NCI-H774 (cell line): ENCODE measurements at places on chromosomes 7 and 10.

- no peak for DNase-seq
Observed at GRCh38 chr10:77509391-77509790, 128.2 kb downstream of the KCNMA1 start.

DNA sequence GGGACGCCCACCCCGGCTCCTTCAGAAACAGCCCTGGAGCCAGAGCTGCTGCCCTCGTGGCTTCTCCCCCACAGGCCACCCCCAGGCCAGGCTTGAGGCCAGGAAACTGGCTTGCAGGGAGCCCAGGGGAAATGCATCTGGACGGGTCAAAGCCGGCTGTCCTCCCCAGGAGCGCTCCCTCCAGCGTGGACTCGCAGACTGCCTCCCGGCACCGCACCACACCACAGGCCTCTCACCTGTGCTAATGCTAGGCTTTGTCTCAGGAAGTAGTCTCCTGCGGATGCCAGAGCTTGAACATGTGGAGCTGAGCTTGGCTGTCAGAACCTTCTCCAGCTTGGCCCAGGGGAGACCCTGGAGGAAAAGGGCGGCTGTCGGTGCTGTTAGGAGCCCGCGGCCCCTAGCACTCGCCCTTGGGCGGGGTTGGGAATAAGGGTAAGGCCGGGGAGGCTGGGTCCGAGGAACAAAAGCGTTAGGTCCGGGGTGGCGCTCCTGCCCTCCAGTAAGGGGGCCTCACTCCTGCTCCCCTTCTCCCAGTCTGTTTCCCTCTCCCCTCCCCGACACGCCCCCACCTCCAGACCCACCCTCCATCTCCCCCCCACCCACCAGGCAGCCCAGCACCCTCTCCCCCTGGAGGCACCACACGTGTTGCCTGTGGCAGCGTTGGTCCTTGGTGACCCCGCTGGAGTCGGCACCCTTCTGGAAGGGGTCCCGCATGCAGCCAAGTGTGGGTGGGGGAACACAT, 21.6 kb upstream of the DRGX start:
- no peak for DNase-seq

DNA sequence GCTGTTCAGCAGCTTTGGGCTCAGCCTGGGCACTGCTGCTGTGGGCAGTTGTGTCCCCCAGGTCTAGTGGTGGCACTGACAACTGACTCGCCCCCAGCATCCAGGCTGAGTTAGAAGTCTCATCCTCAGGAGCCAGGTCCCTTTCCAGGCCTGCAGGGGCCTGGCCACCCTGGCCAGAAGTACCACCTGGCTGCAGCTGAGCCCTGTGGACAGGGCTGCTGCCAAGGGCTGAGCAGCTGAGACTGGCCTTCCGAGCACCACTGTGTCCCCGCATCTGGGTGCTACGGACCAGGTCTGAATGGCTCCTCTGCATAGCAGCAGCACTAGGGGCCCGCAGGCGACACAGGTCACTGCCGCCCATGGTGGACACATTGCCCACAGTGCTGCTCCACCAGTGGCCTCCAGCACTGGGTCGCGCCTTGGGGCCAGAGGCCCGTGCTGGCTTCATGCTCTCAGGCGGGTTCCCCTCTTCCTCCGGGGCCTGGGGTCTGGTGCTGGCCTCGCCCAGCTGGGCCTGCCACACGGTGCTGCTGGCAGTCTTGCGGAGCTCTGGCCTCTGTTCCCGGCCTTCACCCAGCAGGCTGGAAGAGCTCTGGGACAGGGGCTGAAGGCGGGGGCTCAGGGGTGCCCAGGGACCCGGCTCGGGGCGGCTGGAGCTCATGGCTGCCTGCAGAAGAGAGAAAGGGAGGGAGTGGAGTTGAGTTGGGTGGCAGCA, 6.2 kb downstream of the GPRIN2 start:
- no peak for DNase-seq

DNA sequence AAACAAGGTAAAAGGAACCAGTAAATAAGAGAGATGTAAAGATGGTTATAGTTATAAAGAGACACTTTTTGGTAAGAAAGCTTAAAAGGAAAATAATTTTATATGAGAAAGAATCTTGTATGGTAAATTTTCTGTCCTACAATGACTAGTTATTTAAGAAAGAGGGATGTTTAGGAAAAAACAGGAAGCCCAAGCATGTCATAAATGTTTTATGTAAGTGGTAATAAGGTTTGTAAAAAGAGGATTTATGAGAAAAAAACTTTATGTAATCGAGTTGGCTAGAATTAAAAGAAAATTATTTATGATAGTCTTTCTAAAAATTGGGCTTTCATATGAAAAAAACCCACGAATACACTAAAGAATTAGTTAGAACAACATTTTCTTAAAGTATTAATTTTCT, 34.2 kb upstream of the CREB3L2 start:
- no peak for DNase-seq

- no peak for DNase-seq
Observed at GRCh38 chr10:79483299-79483698, 29.0 kb upstream of the EIF5AL1 start.

DNA sequence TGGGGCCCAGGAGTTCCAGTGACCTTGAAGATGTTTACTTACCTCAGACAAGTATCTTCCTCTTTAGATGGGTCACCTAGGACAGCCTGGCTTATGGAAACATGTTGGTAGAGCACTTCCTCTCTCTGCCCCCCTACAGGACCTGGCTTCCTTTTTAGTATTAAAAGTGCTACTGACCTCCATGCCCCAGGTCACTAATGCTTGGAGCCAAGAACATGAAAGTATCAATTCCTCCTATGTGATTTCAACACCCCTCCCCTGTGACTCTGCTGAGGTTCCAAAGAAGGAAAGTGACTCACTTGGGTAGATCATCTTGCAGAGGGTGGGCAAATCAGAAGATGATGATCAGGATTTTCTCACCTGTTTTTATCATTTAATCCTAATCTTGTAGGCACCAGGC, 125.3 kb upstream of the CCDC6 start:
- DNase-seq: no peak

DNA sequence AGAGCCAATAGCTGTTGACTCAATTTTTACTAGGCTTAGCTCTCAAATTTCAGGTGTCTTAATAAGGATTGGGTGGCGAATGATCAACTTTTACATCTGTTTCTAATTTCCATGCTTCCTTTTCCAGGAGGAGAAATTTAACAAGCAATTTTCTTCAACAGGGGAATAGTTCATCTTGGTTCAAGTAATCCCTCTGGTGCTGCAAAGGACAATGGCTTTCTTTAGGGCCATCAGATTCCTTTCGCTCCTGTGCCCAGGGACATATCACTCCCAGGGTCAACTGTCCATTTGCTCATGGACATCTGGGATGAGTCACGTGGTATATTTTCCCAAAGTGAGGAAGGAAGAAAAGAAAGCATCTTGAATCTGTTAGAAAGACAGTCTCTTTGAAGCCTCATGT, 313.3 kb downstream of the FRMD4A start:
- DNase-seq: no peak

DNA sequence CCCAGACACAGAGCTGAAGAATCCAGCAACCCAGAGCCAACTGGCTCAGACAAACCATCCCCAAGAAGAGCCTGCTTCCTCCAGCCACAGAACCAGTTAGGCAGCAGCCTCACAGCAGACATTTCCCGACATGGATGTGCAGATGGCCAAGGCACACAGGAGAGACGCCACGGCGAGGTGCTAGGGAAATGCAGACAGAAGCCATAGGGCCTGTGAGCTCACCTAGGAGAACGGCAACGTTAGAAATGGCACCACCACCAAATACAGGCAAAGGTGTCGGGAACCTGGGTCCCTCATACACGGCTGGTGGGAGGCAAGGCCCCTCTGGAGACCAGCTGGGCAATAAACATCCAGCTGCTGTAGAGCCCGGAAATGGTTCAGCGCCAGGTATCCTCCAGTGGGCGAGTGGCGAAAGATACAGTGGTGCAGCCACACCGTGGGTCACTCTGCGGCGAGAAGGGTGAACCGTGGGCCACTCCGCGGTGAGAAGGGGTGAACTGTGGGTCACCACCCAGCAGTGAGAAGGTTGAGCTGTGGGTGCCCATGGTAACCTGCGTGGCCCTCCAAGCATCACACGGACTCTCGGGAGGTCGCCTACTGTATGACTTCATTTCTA, 31.2 kb downstream of the JAKMIP3 start:
- DNase-seq: no peak

- no peak for DNase-seq
Observed at GRCh38 chr10:67549390-67549789, 146.6 kb downstream of the CTNNA3 start.

- DNase-seq: no peak
Observed at GRCh38 chr10:78437998-78438906, 404.6 kb downstream of the RPS24 start.

- DNase-seq: no peak
Observed at GRCh38 chr10:12156367-12157123, 27.1 kb downstream of the SEC61A2 start.

GRCh38 chr10:58143944-58144343, 123.8 kb downstream of the IPMK start:
- DNase-seq: no peak
